Central memory CD4-positive, alpha-beta T cell (primary cell): ENCODE measurements at places on chromosomes 5 and 9.
A peak's percentile ranks its signal among the peaks of the same experiment; 100 is the strongest.

- DNase-seq = peak; percentile 19
Observed at GRCh38 chr9:92378865-92379560, 25.4 kb downstream of the OGN start.

- no peak for DNase-seq
Observed at GRCh38 chr5:58999804-59000203, 416.9 kb downstream of the RAB3C start.

DNA sequence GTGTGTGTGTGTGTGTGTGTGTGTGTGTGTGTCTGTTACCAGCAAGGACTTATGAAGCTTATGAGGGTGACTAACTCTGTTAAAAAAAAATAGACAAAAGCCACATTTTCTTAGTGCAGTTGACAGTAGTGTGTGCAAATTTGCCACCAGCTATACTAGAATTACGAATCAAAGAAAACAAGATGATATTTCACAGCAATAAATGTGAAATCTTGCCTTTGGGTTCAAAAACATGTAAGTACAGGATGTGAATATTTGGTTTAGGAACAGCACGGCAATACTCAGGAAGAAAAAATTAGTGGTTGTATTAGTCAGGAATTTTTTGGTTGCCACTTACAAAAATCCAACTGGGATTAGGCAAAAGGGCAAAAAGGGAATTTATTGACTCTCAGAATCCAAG, 117.4 kb downstream of the NPR3 start:
- no peak for DNase-seq

GRCh38 chr5:143771602-143772001, 40.4 kb upstream of the HMHB1 start:
- no peak for DNase-seq

DNA sequence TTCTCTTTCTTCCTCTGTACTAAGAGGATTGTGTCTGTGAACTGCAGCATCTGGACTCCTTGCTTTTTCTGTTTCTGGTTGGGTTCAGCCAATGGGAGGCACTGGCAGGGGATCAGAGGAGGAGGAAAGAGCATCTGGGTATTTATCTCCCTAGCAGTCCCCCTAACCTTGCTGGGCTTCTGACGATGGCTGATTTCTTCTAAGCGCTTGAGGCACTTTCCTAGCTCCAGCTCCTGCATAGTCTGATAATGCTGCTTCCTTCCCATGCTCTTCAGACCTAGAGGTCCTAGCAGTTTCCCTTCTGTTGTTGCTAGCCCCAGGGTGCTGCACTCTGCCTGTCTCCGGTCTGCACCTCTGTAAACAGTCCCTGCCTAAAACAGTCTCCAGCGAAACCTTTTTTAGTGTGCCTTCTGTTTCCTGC, 225.1 kb downstream of the PDZD2 start:
- DNase-seq = no peak

DNA sequence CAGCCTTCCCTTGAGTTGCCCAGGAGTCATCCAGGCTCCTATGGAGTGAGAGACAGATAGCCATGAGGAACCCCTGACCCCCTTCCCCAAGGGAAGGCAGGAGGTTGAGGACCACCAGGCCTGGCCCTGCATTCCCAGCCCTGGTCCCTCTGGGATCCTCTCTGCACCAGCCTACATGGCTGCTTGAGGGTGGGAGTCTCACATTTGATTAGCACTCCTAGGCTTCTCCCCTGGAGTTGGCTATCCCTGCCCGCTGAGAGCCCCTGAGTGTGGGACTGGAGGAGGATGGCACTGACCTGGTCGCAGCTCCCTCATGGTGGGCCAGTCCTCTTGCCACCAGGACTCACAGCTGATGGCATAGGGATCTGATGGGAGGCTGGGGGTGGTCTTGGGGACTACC, 46.7 kb downstream of the SAR1B start:
- DNase-seq = no peak

DNA sequence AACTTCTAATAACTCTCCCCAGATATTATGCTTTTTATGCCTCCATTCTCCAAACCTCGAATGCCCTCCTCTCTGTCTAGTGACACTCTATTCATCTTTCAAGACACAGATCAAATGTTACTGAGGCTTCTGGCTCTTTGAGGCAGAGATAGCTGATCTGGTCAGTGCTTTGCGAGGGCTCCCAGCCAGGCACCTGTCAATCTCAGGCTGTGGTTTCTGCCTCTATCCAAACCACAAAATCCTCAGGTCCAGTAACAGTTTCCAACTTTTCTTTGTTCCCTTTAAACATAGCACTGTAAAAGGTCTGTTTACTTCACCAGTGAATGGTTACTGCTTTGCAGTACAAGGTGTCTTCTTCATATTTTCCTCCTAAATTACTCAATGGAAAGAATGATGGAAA, 11.5 kb upstream of the STK32A start:
- no peak for DNase-seq

DNA sequence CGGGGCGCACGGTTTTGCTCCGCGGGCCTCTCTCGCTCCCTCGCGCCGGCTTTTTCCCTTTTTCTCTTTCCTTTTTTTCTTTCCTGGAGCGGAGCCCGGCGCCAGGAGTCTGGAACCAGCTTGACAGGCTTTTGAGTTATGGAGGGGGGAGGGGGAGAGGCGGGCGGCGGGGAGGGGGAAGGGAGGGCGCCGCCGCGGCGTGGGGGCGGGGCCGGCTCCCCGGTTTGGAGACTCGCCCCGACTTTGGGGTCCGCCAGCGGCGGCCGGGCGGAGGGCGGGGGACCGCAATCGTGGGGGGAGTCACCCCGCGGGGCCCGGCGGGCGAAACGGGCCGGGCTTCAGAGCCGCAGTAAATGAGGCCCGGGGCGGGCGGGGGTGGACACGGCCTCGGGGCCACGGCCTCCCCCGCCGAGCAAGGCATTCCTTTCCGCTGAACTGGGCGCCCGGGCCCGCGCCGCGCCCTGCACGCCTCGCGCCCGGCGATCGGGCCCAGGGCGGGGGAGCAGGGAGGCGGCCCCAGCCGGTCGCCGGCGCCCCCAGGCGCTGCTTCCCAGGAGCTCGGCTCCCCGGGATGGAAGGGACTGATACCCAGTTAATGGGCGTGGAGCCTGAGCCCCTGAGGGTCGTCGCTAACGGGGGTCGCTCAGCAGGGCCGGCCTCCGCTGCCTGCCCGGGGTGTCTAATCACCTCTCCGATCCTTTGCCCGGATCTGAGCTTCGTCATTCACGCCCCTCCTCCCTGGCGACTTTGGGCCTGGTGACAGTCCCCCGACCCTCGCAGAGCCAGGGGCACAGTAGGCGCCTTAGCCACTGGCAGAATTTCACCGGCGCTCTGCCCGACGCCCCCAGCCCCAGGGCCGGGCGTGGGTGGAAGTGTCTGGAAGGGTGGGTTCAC, 138.1 kb downstream of the C9orf50 start:
- DNase-seq = no peak

GRCh38 chr5:66002415-66002814, 76.0 kb downstream of the ERBIN start:
- DNase-seq = no peak

DNA sequence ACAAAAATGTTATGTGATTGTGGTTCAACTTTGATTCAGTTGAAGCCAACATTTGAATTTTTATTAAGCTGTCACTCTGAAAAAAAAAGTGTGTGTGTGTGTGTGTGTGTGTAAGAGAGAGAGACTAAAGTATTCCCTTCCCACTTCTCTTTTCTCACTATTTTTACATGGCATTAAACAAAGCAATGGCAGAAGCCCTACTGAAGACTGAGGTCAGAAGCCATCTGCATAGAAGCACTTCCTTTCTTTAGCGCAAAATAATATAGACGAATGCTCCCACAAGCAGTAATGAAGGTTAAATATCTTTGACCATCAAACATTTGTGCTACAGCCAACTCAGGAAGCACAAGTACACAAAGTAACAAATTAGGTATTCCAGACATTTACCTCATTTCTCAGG, 540.5 kb downstream of the KCTD16 start:
- DNase-seq = no peak

DNA sequence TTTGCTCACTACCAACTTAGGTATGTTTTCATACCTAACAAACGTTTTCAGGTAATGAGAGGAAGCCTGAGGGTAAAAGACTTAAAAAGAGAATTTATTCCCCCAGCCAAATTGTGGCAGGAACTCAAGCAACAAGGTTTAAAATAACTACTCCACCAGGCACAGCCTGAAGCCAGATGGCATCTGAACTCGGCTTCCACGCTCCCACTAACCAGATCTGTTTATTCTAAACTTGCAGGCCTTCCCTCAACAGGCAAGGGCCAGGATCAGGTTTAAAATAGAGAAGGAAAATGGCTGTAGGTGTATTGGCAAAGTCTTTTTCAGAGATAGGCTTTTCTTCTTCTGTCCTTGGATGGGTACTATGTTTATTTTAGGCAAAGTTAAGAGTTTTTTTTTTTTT, 89.4 kb downstream of the OTULIN start:
- DNase-seq = no peak

DNA sequence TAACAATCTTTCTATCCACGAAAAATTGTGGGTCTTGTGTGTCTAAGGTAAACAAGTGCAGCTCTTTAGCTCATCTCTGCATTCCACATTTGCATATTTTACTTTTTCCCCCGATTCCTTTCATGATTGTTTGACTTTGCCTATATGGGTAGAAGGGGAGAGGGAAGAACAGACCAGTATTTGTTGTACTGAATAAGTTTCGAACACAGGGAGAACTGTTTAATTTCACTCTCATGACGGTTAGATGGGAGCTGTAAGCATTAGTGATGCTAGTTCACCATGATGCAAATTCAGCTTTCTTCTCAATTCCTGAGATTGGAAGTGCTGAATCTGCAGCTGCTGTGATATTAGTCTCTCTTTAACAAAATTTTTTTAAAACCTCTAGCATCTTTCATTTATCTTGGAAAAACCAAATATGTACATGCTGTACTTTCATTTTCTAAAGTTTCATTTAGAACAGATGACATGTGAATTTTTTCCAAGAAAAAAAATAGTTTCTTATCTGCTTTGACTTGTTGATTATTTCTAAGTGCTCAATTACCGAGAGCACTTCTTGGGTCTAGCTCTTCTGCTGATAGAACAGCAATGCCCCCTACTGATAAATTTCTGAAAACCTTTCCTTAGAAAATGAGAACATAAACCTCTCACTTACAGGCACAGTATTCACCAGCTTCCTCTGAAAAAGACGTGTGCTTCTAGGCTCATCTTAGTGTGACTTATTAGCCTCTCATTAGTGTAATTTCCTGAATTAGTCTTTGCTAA, 149.5 kb downstream of the BAAT start:
- DNase-seq = no peak

- DNase-seq = no peak
Observed at GRCh38 chr5:54859316-54859715, 126.1 kb downstream of the ESM1 start.

DNA sequence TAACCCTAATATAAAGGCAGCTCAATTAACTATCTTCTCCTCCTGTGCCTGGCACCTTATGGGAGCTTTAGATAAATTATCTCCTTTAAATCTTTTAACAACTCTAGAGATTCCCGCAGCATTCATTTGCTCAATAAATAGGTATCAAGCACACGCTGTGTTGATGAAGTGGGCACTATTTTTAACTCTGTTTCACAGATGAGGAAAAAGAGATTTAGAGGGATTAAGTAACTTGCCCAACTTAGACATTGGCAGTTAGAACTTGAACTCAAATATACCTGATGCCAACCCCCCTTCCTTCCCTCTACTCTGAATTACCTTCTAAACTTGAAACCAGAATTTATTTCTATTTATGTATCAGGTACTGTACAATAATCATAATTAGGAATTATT, 112.4 kb downstream of the SH3TC2 start:
- no peak for DNase-seq

- no peak for DNase-seq
Observed at GRCh38 chr9:101453776-101454570, 18.4 kb upstream of the ALDOB start.

- DNase-seq = no peak
Observed at GRCh38 chr5:162429142-162429541, 361.6 kb downstream of the GABRG2 start.

DNA sequence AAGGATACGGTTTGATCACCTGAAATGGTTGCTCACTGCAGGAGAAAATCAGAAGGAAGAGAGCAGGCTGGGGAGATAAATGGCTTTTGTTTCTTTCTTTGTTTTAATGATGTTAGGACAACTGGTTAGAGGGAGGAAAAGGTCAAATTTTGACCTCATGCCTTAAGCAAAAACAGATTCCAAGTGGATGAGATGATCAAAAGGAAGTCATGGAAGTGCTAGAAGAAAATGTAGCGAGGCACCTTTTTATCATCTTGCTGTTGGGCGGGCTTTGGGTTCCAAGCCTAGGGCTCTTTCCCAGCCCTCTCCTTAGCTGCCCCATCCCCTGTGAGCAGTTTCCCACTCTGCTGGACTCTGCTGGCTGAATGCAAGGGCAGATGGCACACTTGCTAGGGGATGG, 127.9 kb downstream of the ADAMTS2 start:
- DNase-seq = no peak

DNA sequence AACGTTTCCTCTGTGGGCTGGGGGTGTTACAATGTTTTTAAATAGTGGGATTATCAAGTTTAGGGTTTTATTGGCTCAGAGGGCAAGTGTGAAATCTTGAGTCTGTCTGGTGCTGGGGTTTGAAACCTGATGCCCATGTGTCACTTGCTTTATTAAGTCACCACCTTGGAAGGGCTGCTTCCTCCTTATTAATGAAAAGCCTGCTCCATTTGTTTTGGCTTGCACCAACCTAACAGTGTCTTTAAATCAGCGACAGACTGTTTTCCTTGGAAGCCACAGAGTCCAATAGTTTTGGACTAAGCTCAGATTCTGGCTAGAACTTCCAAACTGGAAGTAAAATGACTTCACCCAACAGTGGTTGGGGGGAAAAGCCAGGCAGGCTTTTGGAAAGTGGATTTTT, 10.7 kb upstream of the PALM2AKAP2 start:
- no peak for DNase-seq

DNA sequence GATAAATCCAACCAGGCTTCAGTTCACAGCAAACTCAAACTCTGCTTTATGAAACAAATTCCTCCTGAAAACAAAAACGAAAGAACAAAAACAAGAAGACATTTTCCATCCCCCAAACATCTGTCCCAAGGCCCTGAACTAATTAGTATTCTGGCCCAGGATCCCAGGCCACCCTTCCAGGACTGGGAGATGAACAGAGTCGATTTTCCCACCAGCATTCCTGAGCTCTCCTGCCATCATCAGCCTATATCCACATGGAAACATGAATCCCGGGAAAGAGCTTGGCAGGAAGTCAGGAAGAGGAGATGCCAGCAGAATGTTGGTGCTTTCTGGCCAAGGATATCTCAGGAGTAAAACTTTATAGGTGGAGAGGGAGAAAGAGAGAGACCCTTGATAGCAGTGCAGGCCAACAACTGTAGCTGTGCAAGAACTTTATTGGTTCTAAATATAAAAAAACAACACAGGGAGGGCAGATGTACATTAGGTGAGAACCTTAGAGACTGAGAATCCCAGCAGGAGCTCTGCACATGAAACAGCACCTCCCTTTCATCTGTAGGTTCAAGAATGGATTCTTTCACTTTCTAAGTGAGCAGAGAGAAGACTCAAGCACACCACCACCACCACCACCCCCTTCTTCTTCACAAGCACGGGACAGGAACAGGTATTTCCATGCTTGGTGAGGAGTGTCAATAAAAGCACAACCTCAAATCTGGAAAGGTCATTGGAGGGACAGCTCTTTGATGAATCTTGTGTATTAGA, 190.7 kb upstream of the TAS2R1 start:
- no peak for DNase-seq

- no peak for DNase-seq
Observed at GRCh38 chr5:140953234-140953633, 13.0 kb upstream of the PCDHAC2 start.

- no peak for DNase-seq
Observed at GRCh38 chr5:136776022-136776927, 410.9 kb upstream of the TRPC7 start.
